NCI-H2107 (cell line): ENCODE measurements at places on chromosomes 4 and X.

DNA sequence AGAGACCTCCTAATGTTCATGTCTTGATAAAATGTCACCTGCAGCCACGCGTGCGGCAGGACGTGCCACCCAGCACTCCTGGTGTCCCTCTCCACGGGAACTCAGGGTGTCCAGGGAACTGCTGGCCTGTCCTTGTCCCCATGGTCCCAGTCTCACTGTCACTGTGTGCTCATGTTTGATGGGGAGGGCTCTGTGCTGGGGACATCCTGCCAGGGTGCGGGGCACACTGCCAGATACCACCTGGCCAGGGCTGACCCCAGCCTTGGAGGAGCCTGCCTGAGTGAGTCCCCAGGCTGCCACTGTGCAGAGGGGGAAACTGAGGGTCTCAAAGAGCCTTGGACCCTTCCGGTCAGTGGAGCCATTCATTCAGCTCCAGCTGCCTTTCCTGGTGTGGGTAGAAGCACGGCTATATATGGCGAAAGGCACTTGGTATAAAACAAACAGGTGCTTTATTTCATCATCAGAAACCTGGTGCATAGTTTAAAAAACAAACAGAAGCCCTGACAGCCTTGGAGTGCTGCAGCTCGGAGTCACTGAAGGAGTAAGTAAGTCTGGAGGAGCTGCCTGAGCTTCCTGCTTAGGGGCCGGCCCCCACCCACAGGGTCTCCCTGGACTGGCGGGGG, 33.0 kb downstream of the NOP14 start:
- DNase-seq, result no peak

- no peak for DNase-seq
Observed at GRCh38 chrX:53717205-53717604, 30.7 kb upstream of the HUWE1 start.

GRCh38 chr4:145829629-145830395, 108.8 kb downstream of the ZNF827 start:
- DNase-seq, result no peak

GRCh38 chrX:8455557-8455956, 9.1 kb upstream of the VCX3B start:
- no peak for DNase-seq

- DNase-seq, result no peak
Observed at GRCh38 chr4:14125375-14126129, 498.0 kb upstream of the BOD1L1 start.
